ENCODE measurements at places on chromosomes 3 and 15.

DNA sequence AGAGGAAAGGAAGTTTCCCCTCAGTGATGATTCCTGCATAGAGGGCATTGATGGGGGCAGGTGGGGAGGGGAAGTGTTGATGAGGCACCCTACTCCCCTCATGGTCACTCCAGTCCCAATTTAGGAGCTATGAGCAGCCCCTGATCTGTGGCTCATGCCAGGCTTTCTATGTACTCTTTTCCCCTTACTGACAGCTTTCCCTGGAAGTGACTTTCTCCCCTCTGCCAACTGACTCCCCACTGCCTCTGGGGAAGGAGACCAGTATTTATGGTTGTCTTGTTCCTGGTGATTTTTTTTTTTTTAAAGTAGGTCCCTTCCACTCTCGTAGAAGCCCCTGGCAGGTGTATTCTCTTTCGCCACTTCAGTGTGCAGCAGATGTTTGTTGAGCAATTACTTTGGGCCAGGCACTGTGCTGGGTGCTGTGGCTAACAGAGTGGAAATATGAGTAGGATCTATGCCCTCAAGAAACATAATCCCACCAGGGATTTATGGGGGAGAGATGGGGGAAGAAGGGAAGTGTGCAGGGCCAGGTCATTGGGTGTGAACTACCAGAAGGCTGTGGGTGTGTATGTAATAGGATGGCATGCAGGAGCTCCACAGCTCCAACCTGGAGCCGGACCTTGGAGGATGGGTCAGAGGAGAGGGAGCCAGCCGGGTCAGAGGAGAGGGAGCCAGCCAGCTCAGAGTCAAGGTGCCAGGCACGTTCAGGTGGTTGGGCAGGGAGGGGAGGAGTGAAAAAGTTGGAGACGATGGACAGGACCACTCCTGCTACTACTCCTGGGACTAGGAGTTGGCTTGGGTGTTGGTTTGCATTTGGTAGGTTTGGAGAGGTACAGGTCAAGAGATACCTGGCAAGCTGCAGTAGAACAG lies 3.5 kb downstream of the SMAD6 start:
- no peak for DNase-seq

- DNase-seq: no peak
Observed at GRCh38 chr3:105572501-105572900, 205.8 kb downstream of the ALCAM start.

DNA sequence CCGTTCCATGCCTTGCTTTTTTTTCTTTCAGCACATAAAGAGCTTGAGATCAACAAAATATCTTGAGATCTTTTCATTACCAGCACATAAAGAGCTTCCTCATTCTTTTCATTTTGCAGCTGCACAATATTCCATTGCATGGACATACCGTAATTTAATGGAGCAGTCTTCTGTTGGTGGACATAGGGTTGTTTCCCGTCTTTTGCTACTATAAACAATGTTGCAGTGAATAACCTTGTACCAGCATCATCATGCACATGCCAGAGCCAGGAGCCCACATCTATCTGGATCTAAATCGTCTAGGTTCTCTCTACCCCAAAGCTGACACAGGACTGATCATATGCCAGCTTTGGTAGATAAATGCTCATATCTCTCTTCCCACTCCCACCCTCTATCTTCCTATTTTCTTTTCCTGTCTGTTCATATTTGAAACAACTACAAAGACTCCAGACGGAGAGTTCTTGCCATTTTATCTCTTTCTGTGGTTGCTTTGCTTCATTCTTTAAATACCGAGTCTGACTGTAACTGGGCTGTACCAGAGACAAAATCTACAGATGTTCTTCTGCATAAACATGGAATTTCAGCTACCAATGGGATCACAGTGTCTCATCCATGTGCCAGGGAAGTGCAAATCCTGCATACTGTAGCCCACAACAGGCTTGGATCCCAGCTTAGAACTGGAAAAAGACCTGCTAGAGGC lies 47.1 kb upstream of the AKAP13 start:
- no peak for DNase-seq

GRCh38 chr15:44084770-44085169 lies 110.3 kb downstream of the FRMD5 start:
- DNase-seq: no peak

DNA sequence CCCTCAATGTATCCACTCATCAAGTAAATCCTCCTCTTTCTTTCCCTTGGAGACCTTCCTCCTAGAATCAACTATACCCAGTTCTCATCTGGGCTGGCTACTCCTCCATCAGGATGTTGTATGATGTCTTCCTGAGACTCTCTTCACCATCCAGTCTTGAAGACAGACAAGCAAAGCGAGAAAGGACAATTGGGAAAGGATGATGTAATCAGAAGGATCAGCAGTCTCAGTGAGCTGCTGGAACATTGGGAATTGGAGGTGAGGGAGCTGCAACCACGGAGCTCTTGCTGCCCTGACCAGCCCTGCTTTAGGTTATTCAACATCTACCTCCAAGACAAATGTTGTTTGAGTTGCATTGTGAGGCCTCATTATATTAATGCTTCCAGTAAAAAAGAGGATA lies 48.0 kb upstream of the UBP1 start:
- no peak for DNase-seq

GRCh38 chr3:77014226-77014625 lies 25.7 kb upstream of the ROBO2 start:
- DNase-seq: no peak

DNA sequence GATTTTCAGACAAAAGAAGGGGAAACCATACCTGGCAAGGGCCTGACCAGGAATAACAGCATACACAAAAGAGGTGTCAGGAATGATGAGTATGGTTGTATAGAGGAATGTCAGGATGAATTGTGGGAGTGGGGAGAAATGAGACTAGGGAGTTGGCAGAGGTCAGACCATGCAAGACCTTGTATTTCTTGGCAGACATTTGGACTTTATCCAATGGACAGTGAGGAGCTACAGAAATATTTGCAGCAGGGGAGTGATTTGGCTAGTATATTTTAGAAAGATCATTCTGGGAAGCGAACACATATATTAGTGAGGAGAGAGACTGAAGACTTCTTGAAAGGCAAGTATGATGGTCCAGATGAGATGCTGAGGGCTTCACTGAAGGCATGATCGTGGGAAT lies 25.4 kb upstream of the ALPK3 start:
- DNase-seq: no peak

DNA sequence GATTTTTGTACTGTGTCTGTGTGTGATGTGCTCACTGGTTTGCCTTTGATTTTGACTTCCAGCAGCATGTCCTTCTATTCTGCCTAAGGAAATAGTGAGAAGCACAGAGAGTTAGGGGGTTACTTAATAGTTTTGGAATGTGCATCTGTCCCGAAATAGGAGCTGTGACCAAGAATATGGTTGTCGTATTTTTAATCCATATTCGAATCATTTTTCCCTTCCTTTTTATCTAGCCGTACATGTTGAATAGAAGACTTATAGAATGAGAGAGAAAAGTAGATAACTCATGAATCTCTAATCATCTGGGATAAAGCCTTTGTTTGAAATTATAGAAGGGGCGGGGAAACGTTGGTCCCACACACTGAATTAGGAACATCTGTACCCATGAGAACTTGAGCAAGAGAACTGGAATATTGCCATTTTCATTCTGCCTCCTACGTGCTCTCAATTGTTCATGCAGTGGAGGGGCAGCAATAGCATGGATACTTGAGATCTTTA lies 23.6 kb downstream of the CRTC3 start:
- DNase-seq: no peak

GRCh38 chr3:69484507-69485393 lies 98.9 kb upstream of the FRMD4B start:
- no peak for DNase-seq

- no peak for DNase-seq
Observed at GRCh38 chr3:69761896-69762767, 22.9 kb downstream of the MITF start.

DNA sequence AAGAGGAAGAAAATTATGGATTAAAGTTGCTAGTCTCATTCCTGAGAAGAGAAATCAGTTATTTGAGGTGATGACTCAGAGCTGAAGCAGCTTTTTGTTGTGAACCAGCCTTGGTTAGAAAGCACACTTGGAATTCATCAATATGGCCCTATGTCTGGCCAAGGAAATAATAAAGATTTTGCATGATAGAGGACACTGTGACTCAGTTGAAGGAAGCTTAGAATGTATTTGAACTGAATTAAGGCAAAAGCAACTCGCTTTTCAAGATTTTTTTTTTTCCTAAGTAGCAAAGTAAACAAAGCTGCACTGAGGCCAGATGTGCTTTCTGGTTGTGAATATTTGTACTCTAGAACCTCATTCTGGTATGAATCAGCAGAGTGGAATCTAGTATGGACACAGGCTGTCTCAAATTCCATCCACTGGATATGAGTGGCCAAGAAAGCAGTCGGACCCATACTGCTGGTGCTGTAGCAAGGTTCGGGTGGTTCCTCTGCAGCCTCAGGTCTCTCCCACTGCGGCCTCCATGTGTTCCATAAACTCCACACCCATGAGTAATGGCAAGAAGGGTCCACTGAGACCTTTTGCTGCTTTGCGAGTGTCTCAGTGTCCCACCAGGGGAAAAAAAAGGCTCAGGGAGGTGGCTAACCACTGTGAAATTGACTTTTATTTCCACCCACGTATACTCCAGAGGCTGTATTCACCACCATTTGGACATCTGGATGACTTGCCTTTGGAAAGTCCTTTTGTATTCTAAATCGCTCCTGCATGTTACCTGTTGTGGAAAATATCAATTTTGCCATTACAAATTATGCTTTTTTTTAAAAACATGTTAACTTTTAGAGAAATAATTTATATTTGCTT lies 53.1 kb downstream of the TGFBR2 start:
- DNase-seq: no peak

- no peak for DNase-seq
Observed at GRCh38 chr3:46885612-46886011, 8.1 kb downstream of the PTH1R start.

DNA sequence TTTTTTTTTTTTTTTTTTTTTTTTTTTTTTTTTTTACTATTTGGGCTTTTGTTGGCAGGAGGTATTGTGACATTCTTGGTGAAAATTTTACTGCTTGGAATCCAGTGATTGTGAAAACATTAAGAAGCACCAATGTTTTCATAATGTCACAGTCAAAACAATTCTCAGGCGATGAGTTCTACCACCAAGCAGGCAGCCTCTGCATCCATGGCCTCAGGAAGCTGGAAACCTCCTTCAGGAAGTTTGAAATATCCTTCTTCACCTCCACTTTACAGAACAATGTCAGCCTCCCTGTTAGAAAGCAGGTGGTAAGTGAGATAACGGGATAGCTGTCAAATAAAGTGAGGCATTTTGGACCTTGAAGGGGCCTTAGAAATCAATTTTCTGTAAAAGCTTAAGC lies 98.3 kb downstream of the MEX3B start:
- DNase-seq: no peak

GRCh38 chr3:165667676-165668075 lies 169.5 kb downstream of the BCHE start:
- DNase-seq: no peak

DNA sequence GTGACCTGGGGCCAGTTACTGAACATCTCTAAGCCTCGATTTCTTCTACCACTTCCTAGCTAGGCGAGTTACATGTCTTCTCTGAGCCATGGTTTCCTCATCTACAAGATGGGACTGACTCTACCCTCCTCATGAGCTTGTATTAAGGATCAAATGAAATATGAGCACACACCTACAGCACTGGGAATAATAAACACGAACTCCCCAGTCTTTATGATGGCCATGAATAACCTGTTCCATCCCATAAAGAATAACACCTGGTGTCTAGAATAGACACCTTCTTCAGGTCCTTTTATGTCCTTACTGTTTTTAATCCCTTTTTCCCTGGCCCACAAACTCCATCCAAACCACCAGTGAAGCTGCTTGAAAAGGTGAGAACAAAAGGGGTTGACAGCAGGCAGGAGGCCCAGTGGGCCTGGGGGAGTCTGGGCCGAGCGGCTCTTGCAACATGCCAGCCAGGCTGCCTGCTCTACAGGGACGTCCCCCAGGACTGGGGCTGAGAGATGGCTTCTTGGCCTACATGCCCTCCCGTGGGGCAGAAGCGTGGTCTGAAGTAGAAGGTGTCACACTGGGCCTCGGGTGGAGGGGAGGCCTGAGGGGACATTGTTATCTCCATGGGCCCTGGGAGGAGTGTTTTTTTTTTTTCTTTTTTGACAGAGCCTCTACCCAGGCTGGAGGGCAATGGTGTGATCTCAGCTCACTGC lies 178.2 kb downstream of the RAB11A start:
- DNase-seq: no peak

GRCh38 chr15:48040166-48040817 lies 80.5 kb upstream of the SLC24A5 start:
- DNase-seq: no peak

DNA sequence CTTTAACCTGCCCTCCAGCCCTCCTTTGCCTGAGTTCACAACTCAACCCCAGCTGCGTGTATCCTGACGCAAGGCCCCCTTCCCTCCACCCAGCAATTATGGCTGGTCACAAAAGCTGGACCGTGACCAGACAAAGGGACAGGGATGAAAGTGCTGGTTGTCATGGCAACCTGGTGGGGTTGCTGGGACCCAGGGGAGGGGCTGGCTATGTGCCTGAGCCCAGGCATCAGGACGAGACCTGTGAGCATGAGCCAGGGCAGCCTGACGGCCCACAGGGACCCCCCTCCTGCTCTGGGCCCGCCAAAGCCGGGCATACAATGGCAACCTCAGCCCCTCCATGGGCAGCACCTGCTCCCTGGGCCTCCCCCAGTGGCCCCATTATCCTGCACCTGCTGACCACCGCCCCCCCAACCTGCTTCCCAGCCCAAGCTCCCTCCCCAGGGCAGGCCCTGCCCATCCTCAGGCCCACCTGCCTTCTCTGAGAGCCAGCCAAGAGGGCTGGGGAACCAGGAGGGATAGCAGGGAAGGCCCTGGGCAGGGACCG lies 4.5 kb upstream of the DNAH1 start:
- DNase-seq: no peak

DNA sequence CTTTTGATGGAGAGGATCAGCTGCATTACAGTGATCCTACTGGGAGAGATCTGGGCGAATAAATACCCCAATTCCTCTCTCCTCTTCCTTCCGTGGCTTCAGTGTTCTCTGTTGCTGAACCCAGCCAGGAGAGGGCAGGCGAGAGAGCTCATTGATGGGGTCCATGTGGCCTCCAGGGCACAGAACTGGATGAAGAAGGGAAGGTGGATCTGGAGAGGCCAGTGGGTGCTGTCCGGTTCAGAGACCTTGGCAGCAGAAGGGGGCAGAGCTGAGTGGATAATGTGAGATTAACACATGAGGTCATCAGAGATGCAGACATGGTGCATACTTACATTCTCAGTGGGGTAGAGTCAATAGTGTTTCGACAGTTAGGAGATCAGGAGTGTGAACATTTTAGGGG lies 193.6 kb downstream of the CLSTN2 start:
- DNase-seq: peak; percentile 6

GRCh38 chr3:12590096-12590495 lies 33.2 kb downstream of the MKRN2 start:
- no peak for DNase-seq

- DNase-seq: no peak
Observed at GRCh38 chr3:28575746-28576613, 227.4 kb upstream of the AZI2 start.

- DNase-seq: no peak
Observed at GRCh38 chr3:30577788-30578187, 28.6 kb upstream of the TGFBR2 start.

- DNase-seq: no peak
Observed at GRCh38 chr3:84023842-84024241, 934.9 kb upstream of the CADM2 start.
